ENCODE measurements at places on chromosomes 1 and 21.

DNA sequence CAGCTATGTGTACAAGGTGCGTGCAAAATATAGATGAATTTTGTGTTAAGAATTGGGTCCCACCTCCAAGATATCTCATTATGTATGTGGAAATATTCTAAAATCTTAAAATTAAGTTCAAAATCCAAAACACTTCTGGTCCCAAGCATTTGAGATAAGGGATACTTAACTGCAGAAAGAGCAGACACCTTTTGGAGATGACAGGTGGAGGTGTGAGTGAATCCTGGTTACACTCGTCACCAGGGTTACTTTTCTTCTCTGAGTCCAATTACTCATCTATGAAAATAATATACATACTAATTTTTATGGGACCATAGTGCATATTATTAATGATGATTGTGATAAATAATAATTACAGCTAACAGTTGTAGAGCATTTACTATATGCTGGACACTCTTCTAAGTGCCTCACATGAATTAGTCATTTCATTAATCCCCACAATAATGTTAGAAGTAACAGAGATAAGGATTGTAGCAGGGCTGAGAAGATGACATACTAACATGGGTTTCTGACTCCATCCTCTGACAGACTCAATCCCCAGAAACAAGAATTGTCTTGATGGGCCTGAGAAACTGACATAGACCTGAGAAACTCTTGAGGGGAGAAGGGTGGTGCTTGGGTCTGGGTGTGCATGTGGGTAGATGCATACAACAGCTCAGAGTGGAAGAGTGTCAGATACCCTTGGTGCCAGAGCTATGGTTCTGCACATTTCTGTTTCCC is 8.3 kb upstream of the FASLG start:
- no peak for DNase-seq

GRCh38 chr21:40057331-40057730 is 190.1 kb downstream of the PCP4 start:
- no peak for DNase-seq

DNA sequence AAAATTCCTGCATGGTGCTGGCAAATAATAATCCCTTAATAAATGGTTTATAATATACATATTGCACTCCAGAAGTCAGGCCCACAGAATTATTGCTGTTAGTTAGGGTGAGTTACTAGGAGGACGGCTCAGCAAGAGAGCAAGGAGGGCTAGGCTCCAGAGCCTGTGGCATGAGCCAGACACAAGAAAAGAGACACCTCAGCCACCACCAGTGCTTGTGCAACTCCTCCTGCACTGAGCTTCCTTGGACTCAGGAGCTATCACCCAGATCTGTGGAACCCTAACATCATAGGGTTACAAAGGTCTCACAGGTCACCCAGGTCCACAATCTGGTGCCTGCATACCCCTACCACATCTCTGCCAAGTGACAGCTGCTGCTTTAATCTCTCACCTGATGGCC is 12.8 kb upstream of the LRRC8D start:
- no peak for DNase-seq

DNA sequence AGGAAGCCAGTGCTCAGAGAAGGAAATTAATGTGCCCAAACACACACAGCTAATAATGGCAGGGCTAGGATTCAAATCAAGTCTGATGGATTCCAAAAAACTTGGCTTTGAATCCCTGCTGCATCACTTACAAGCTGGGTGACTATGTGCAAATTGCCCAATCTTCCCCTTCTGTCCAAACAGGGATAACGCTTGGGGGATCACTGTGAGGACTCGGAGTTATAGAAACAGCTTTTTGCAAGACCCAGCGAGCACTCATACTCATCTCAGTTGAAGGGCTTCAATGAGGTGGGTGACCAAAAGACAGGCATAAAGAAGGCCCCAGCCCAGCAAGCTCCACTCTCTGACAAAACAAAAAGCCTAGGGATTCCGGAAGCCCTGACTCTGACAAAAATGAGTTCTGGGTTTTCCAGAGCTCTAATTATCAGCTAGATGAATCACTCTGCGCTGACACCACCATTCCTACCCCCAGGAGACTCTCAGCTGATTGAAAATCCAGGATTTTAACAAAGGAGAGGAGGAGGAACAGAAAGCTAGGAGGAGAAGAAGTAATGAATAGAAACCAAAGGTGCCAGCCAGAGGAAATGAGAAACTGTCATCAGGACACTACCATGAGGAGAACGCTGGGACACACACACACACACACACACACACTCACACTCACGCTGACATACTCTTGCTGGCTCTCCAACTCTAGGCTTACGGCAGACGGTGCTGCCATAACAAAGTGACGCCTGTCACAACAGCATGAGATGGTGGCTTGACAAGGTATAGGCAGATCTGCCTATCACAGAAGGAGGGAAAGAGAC is 1.6 kb upstream of the STK40 start:
- DNase-seq = no peak

DNA sequence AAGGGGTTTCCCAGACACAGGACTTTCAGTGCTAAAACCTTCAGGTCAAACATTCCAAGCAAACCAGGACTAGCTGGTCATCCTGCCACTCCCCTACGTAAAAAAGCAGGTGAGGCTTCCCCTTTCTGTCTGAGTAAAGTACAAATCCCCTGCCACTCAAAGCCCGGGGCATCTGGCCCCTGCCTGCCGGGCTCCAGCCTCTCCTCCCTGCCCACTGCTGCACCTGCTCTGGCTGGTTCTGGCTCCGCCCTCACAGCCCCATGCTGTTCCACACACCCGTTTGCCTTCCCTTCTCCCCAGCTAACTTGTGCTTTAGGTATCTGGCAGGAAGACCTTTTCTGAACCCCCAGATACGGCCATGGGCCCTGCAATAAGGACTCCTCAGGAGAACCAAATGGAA is 23.3 kb upstream of the S100A7 start:
- DNase-seq = peak; percentile 81
